ENCODE measurements at places on chromosomes 3 and 15. TPM values are rescaled to one million over a fixed set of nuclear protein-coding genes. Genes with fewer than 3 reads are reported as not detected.

CASR gene
- polyA plus RNA-seq, result 27.1 TPM

ANKRD63 gene
- polyA plus RNA-seq, result 0.18 TPM

SOX2 gene
- 0.50 TPM for polyA plus RNA-seq

GRM2 gene
- 0.55 TPM for polyA plus RNA-seq

EFCAB12 gene
- polyA plus RNA-seq, result 3.2 TPM

TMEM108 gene
- polyA plus RNA-seq, result 3.2 TPM

NPAP1 gene
- 0.17 TPM for polyA plus RNA-seq

DUOX2 gene
- not detected for polyA plus RNA-seq

LSG1 gene
- polyA plus RNA-seq, result 41.5 TPM

RAB8B gene
- polyA plus RNA-seq, result 32.2 TPM

WDR53 gene
- 20.0 TPM for polyA plus RNA-seq

AMT gene
- 46.1 TPM for polyA plus RNA-seq

PIERCE2 gene
- polyA plus RNA-seq, result 6.7 TPM

SPESP1 gene
- 5.8 TPM for polyA plus RNA-seq

MLF1 gene
- 64.2 TPM for polyA plus RNA-seq

AADAC gene
- polyA plus RNA-seq, result 0.24 TPM

CPLX3 gene
- polyA plus RNA-seq, result not detected

SERINC4 gene
- 0.23 TPM for polyA plus RNA-seq

ARGFX gene
- not detected for polyA plus RNA-seq

GXYLT2 gene
- polyA plus RNA-seq, result 11.1 TPM

DVL3 gene
- 59.8 TPM for polyA plus RNA-seq

CNTN6 gene
- 2.1 TPM for polyA plus RNA-seq

LDHAL6B gene
- 0.19 TPM for polyA plus RNA-seq

SH3GL3 gene
- polyA plus RNA-seq, result 13.6 TPM

SLC2A2 gene
- polyA plus RNA-seq, result 11.3 TPM

SPATA12 gene
- not detected for polyA plus RNA-seq

COL8A1 gene
- 7.8 TPM for polyA plus RNA-seq

DUOXA2 gene
- not detected for polyA plus RNA-seq

GOLGA8N gene
- polyA plus RNA-seq, result 14.1 TPM

RTP3 gene
- not detected for polyA plus RNA-seq

CLSTN2 gene
- 1.9 TPM for polyA plus RNA-seq

MPI gene
- 60.4 TPM for polyA plus RNA-seq

ZNF80 gene
- polyA plus RNA-seq, result not detected

OR5K2 gene
- polyA plus RNA-seq, result not detected

TLR9 gene
- not detected for polyA plus RNA-seq

GRM7 gene
- 1.7 TPM for polyA plus RNA-seq

Measured in right renal cortex interstitium (tissue), 3 donors.